Fibroblast of skin of scalp (primary cell): ENCODE measurements at places on chromosomes 3 and 15.
A peak's percentile ranks its signal among the peaks of the same experiment; 100 is the strongest.

GRCh38 chr3:177333533-177334520, 136.5 kb upstream of the TBL1XR1 start:
- DNase-seq, result no peak

DNA sequence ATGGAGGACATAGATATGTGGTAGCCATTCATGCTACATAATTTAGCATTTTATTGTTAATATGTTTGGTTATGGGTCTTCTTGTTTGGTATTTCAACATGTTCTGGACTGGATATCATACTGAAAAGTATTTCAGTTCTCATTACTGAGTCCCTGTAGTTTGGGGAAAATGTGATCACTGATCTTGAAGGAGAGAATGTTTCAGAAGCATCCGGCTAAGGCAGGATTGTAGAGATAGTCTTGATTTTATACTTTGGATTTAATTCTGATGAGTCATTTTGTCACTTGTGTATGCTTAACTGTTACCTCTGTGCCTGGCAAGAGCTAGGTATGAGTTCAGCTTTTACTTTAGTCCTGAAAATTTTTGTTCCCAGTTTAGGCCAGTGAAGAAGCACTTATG, 7.1 kb downstream of the CHD2 start:
- DNase-seq, result no peak

GRCh38 chr15:85168642-85169173, 187.1 kb downstream of the PDE8A start:
- no peak for DNase-seq

DNA sequence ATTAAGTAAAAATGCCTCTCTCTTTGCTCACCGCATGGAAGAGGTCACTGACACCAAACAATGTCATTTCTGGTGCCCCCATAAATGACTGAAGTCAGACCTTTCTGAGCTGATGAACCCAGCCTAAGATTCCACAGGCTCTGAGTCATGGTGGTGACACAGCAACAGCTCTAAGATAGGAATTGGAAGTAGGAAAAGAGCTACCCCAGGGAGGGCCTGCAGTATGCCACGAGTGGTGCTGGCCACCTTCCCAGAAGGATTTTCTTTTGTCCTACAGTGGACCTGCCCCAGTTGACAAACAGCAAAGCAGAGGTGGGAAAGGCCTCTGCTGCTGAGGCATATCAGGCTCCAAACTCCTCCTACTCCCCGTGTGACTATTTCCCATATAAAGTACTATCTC, 208.1 kb downstream of the MINAR1 start:
- DNase-seq, result peak; percentile 96

DNA sequence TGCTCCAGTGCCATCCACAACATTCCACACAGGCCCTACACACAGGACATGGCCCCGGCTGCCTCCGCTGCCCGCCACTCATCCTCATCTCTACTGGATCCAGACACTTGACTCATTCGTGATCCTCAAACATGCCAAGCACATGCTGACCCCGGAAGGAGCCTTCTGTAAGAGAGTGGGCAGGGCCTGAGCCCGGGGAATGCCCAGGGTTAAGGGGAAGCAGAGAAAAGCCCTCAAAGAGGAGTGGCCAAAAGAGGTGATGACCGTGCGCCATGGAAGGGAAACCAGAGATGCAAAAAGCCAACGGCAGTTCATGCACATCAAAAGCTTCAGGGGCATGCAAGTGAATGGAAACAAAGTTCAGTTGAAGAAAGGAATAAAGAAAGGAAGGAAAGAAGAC, 46.1 kb downstream of the RFTN1 start:
- DNase-seq, result no peak

GRCh38 chr3:57948080-57948671, 60.0 kb upstream of the FLNB start:
- no peak for DNase-seq

GRCh38 chr3:59658274-59658673, 608.4 kb upstream of the CFAP20DC start:
- DNase-seq, result no peak

DNA sequence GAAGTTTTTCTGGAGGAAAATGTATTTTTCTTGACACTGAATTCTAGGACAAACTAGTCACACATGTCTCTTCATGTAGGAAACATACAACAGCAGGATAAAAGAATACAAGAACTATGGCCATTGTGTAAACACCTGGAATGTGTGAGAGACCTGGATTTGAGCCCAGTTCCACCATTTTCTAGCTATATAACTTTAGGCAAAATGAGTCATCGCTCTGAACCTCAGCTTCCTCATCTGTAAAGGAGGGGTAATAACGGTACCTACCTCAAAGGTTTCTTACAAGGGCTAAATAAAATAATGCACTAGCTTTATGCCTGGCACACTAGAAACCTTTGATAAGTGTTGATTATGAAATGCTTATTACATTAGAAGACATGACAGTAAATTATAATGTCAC, 57.8 kb downstream of the RIOX2 start:
- peak; percentile 9 for DNase-seq

DNA sequence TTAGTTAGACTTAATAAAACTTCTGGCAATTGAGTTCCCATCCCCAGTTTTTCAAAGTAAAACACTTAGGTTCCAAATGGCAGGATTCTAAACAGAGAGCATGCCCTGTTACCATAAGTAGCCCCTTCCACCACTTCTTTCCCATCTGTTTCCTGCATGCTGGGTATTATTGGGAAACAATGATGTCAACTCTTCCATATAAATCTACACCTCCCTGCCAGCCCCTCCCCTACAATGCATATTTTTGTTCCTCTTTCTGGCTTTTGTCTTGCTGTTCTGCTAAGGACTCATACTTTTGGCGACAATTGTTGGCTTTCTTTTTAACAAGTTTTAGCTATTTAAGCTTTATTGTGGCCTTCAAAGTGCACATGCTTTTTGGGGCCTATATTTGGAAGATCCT, 11.1 kb downstream of the ARHGAP31 start:
- peak; percentile 71 for DNase-seq
